ENCODE measurements at places on chromosomes 2 and 18. TPM values are rescaled to one million over a fixed set of nuclear protein-coding genes. Genes with fewer than 3 reads are reported as not detected.
A peak's percentile ranks its signal among the peaks of the same experiment; 100 is the strongest.

DNA sequence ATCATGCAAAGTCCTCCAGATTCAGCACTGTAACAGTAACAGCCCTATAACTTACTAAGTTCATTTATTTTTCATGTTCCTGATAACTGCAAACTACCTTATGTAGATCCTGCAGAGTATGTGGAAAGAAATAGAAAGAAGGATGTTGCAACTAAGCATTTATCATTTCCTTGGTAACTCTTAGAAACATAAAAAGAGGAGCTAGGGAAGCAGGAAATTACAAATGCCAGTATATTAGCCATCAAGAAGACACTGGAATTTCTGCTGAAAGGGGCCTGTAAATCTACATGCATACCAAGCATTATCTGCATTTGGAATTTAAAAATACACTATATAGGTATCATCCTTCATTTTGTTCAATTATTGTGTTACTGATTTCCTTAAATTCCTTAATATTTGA, 66.8 kb downstream of the PDE11A start:
- no peak for DNase-seq
- H3K36me3 ChIP-seq, result no peaks in the 10 kb centered on the region
- H3K4me1 ChIP-seq, result no peaks in the 10 kb centered on the region
- H3K27ac ChIP-seq, result no peak overlapping the region

DNA sequence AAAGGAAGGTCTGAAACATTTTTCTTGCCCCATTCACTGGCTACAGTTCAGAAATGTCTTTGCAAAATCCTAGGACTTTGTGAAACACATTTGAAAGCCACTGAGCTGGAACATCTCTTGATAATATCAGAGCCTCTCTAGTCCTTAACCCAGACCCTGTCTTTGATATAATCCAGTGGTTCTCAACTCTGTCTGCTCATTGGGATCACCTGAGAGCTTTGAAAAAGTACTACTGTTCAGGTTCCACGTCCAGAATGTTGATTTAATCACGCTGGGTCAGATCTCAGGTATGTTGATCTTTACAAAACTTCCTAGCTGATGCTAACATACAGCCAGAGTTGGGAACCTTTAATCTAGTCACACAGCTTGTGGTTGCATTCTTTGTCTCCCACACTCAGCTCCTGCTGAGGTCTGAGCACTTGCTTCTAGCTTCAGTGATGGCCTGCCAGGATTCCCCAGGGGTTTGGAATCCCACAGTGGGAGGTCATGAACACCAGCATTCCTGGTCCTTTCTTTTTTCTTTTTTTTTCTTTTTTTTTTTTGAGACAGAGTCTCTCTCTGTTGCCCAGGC, 262.7 kb downstream of the SETBP1 start:
- no peak overlapping the region for H3K4me3 ChIP-seq
- H3K36me3 ChIP-seq, result no peaks in the 10 kb centered on the region
- H3K27ac ChIP-seq, result no peak overlapping the region
- no peak for DNase-seq
- H3K27me3 ChIP-seq, result peaks cover 7% of the 10 kb centered on the region

GRCh38 chr2:122851972-122852531, 1096.6 kb downstream of the TSN start:
- DNase-seq, result no peak
- H3K4me1 ChIP-seq, result no peaks in the 10 kb centered on the region
- no peaks in the 10 kb centered on the region for H3K27me3 ChIP-seq

DNA sequence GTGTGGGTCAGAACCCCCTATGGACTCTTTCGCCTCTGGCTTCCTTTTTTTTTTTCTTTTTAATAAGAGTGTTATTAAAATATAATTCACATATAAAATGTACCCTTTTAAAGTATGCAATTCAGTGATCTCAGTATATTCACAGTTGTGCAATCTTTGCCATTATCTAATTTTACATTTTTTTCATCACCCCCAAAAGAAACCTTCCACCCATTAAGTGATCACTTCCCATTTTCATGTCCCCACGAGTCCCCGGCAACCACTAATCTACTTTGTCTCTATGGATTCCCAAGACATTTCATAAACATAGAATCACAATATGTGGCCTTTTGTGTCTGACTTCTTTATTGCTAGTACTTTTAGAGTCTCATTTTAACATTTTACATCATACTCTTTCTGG, 38.7 kb upstream of the ANXA4 start:
- H3K27me3 ChIP-seq, result no peaks in the 10 kb centered on the region
- no peaks in the 10 kb centered on the region for H3K36me3 ChIP-seq
- no peak overlapping the region for H3K27ac ChIP-seq
- peaks cover 10% of the 10 kb centered on the region for H3K4me1 ChIP-seq

DNA sequence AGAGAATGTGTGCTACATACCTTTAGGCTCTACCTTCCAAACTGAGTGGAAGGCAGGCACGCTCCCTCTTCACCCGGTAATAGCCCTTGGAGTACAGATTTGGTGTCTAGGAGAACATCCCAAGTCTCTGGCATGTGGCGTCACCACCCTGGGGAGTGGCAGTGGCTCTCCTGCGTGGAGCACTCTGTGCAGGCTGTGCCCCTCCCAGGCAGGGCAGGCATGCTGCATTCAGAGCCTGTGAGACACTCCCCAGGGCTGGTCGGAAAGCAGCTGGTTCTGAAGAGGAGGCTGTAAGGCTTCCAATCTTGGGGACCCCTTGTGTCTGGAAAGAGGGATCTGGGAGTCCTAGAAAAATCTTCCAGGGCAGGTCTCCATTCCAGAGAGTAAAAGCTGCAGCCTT, 193.3 kb downstream of the ANKRD30B start:
- H3K4me1 ChIP-seq, result no peaks in the 10 kb centered on the region
- no peak for DNase-seq
- no peak overlapping the region for H3K4me3 ChIP-seq
- no peaks in the 10 kb centered on the region for H3K36me3 ChIP-seq
- no peak overlapping the region for H3K27ac ChIP-seq
- no peaks in the 10 kb centered on the region for H3K27me3 ChIP-seq

DNA sequence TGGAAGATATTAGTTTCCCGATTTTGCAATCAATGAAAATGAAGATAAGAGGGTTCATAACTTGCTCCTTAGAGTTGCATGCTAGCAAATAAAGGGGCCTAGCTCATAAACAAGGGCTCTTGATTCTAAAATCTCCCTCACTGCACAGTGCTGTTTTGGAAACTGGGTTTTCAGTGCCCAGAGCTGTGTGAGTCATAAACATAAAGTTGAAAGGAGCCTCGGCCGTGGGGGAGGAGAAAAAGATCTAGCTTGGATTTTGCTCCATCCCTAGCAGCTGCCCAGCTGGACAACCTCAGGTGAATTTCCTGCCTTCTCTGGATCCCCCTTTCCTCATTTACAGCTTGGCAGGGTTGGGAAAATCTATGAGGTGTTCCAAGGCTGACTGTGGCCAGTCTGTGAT, 42.5 kb downstream of the LYPD1 start:
- no peaks in the 10 kb centered on the region for H3K36me3 ChIP-seq
- H3K4me3 ChIP-seq, result no peak overlapping the region
- no peaks in the 10 kb centered on the region for H3K4me1 ChIP-seq
- H3K27ac ChIP-seq, result no peak overlapping the region
- no peak for DNase-seq

DNA sequence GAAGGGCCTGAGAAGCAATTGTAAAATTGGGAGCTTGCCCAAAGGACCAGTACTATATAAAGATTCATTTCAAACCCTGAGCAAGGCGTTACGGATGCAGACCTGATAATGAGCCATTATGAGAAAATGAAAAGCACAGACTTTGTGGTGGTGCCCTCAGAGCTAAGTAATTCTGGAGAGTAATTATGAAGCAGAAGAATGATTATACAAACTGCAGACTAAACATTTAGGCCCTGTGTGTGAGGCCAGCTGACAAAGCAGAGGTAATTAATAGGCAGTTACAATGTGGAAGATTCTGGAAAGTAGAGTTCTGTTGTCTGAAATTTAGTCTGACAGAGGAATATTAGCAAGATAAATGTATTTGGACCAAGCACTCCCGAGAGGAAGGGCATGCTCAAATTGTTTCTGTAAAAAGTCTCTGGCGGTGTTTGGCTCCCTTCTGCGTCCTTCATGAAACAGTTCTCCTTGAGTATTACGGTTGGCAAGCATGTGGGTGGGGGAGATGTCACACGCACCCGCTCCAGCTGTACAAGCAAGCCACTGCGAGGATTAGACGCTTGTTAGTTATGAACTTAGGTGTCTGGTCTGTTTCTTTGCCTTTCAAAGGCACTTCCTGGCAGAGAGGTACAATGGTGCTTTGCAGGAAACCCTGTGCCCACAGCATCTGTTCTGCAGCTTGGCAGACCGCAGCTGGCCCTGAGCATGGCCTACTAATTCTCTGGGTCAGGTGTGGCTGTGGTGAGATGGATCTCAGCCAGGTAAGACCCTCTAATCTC, 45.5 kb downstream of the CDC42EP3 start:
- no peaks in the 10 kb centered on the region for H3K27me3 ChIP-seq
- H3K36me3 ChIP-seq, result peaks cover 3% of the 10 kb centered on the region
- DNase-seq, result peak; percentile 77
- H3K4me3 ChIP-seq, result peak overlapping the region; percentile 51
- peak overlapping the region; percentile 83 for H3K27ac ChIP-seq

DNA sequence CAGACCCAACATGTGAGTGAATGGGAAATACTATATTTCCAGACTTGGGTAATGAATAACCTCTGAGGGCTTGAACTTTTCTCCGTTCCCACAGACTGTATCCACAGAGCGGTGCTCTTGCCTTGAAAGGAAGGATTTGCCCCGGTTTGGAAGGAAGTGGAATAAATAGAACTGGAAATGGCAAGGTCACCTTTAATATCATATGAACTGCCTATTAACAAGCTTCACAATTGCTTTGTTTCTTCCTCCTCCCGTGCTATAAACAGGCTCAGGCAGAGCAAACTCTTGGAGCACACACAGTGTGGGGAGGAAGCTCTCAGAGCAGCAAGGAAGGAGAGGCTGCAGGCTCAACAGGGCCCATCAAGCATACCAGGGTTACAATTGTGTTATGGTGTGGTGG, 28.5 kb upstream of the DARS1 start:
- H3K27me3 ChIP-seq, result no peaks in the 10 kb centered on the region
- no peak for DNase-seq
- H3K36me3 ChIP-seq, result no peaks in the 10 kb centered on the region
- H3K27ac ChIP-seq, result no peak overlapping the region
- peaks cover 15% of the 10 kb centered on the region for H3K4me1 ChIP-seq

DNA sequence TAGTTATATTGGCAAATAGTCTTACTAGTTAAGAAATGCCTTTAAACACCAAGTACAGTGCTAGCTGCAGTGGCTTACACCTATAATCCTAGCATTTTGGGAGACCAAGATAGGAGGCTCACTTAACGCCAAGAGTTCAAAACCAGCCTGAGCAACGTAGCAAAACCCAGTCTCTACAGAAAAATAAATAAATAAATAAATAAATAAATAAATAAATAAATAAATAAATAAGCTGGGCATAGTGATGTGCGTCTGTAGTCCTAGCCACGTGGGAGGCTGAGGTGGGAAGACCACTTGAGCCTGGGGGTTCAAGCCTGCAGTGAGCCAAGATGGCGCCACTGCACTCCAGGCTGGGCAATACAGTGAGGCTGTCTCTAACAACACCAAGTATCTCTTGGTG, 158.6 kb upstream of the ALPP start:
- no peak for DNase-seq
- no peak overlapping the region for H3K27ac ChIP-seq
- H3K36me3 ChIP-seq, result peaks cover 10% of the 10 kb centered on the region
- H3K27me3 ChIP-seq, result no peaks in the 10 kb centered on the region
- H3K4me3 ChIP-seq, result no peak overlapping the region

DNA sequence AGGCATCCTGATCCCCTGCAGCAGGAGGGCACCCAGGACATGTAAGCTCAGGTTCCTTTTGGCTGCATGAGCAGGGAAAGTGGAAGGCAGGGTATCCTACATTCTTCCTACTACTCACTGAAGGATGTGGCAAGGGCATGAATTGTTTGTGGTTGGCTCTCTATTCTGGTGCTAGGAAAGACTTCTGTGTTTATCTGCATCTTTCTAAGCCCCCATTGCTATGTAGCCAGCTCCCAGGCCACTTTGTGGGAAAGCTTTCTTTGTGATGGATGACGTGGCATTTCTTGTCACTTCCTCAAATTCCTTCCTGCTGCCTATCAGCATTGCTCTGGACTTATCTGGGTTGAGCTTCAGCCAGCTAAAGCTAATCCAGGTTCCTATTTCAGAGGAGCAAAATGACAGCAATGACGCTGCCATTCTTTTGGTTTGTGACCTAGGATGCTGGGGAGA, 46.2 kb downstream of the MEIS1 start:
- no peak overlapping the region for H3K4me3 ChIP-seq
- no peak for DNase-seq
- H3K36me3 ChIP-seq, result no peaks in the 10 kb centered on the region
- H3K27me3 ChIP-seq, result no peaks in the 10 kb centered on the region
- H3K4me1 ChIP-seq, result no peaks in the 10 kb centered on the region
- H3K27ac ChIP-seq, result no peak overlapping the region

DNA sequence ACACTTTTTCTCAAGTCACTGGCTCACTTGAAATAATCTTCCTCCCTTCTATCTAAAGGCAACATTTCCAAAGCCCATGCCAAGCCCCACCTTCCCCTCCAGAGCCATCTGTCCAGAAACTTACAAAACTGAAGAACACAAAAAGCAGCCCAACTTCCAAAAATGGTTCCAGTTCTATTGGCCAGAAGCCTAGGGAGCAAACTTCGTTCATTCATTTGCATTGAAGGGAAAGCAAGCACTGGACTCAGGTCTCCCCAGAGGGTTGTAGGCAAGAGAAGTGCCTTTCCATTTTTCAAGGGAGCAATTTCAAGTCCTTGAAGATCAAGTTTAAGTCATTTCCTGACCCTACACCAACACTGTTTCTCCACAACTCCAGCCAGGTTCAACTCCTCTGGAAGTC, 585.0 kb downstream of the BCL11A start:
- no peak overlapping the region for H3K27ac ChIP-seq
- DNase-seq, result no peak
- H3K4me1 ChIP-seq, result no peaks in the 10 kb centered on the region
- H3K4me3 ChIP-seq, result no peak overlapping the region
- no peaks in the 10 kb centered on the region for H3K27me3 ChIP-seq
- H3K36me3 ChIP-seq, result no peaks in the 10 kb centered on the region

- H3K4me3 ChIP-seq, result no peak overlapping the region
- no peaks in the 10 kb centered on the region for H3K36me3 ChIP-seq
- H3K27ac ChIP-seq, result no peak overlapping the region
Observed at GRCh38 chr2:44579837-44580230, 218.1 kb downstream of the CAMKMT start.

Gene C18orf54
- total RNA-seq, result 11.7 TPM

Gene GPC1
- 4.7 TPM for total RNA-seq

Gene ANKMY1
- 18.4 TPM for total RNA-seq

Gene ASB18
- not detected for total RNA-seq

Gene UPP2
- not detected for total RNA-seq

Gene PRSS56
- not detected for total RNA-seq

All from activated CD4-positive, alpha-beta memory T cell treated with anti-CD3 and anti-CD28 coated beads for 36 hours (primary cell).